Bronchial epithelial cell (primary cell): ENCODE measurements at places on chromosomes 6 and 20. TPM values are rescaled to one million over a fixed set of nuclear protein-coding genes. Genes with fewer than 3 reads are reported as not detected.
A peak's percentile ranks its signal among the peaks of the same experiment; 100 is the strongest.

Gene ZC2HC1B
- total RNA-seq = not detected in 2 replicates

DNA sequence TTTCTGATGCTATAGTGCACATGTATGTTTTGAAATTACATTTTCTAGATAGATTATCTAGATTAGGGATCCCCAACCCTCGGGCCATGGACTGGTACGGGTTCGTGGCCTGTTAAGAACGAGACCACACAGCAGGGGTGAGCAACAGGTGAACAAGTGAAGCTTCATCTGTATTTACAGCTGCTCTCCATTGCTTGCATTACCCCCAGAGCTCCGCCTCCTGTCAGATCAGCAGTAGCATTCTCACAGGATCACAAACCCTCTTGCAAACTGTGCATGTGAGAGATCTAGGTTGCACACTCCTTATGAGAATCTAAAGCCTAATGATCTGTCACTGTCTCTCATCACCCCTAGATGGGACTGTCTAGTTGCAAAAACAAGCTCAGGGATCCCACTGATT is 10.4 kb downstream of the CEP57L1 start:
- DNase-seq = no peak

GRCh38 chr20:15570156-15570555 is 1003.1 kb downstream of the KIF16B start:
- DNase-seq = no peak

DNA sequence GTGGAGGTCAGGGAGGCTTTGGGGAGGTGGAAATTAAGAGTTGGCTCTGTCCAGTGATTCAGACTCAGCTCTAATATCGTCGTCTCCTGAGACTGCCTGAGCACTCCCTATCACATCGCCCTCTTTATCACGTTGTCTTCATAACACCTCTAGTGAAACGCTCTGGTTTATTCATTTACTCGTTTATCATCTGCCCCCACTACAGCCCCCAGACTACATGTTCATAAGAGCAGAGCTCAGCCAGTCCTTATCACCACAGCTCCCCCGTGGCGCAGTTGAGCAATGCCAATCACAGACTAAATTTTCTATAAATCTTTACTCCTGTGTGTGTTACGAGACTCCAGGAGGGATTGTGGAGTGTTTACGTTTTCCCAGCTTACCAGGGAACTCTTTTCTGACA is 316.2 kb downstream of the ADGRB3 start:
- no peak for DNase-seq

- DNase-seq = no peak
These were observed 34.1 kb upstream of the LAMA4 start for GRCh38 chr6:112288475-112288874.

Gene SLC4A11
- total RNA-seq = 3.2 and 5.1 TPM in 2 replicates

Gene ZCCHC3
- total RNA-seq = 9.7 and 11.1 TPM in 2 replicates

GRCh38 chr6:23137611-23138010 is 568.2 kb downstream of the HDGFL1 start:
- no peak for DNase-seq

- DNase-seq = no peak
These were observed 89.9 kb downstream of the CDS2 start for GRCh38 chr20:5216663-5217062.

Gene RFX6
- not detected in 2 replicates for total RNA-seq

DNA sequence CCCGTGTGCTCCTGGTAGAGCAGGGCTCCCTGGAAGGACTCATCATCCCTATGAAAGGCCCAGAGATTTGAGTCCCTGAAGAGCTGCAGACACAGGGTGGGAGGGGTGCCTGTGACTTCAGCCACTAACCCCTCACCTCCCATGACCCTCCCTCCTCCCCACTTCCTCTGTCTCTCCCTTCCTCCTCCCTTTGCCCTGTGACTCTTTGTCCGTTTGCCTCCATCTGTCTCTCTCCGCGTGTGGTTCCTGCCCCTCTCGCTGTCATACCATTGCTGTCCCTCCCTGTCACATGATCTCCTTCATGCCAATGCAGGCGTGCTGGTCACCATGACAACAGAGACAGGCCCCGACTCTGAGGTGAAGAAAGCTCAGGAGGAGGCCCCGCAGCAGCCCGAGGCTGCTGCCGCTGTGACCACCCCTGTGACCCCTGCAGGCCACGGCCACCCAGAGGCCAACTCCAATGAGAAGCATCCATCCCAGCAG is 19.0 kb downstream of the EPB41L1 start:
- DNase-seq = peak; percentile 4

GRCh38 chr20:44916586-44916985 is 6.7 kb downstream of the PABPC1L start:
- DNase-seq = no peak

- peak; percentile 94 for DNase-seq
These were observed 8.9 kb downstream of the MANBAL start for GRCh38 chr20:37298190-37298939.

DNA sequence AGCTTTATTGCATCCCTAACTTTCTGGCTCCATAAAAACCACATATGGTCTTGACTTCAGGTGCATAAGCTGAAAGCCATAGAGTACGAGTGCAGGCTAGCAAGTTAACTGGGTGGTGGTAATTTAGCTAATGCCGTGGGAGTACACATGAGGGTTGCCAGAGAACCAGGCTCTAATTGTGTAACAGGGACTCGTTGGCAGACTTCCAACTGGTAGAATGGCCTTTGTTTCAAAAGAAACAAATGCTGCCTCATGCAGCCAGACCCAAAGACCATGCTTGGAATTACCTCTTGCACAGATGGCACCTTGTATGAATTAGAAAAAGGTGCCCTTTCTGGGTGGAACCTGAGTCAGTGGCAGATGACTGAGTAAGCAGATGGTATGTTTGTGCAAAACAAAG is 73.2 kb downstream of the LY86 start:
- DNase-seq = peak; percentile 51

GRCh38 chr6:21294144-21294543 is 299.4 kb upstream of the SOX4 start:
- no peak for DNase-seq

Gene AMD1
- total RNA-seq = 170 and 171 TPM in 2 replicates

DNA sequence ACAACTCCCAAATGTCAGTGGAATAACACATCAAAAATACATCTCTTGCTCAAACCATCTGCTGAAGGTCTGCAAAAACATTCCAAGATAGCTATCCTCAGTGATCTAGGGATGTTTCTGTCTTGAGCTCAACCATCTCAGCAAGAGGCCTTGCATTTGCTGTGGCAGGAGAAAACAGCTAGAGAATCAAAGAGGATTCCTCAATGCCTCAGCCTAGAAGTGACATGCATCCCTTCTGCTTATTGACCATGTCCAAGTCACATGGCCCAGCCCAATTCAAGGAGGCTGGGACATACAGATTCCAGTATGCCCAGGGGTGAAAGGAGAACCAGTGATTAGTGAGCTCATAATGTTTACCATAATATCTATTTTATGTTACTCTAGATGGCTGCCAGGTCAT is 269.5 kb downstream of the PLCB1 start:
- peak; percentile 5 for DNase-seq

- peak; percentile 75 for DNase-seq
These were observed 50.0 kb upstream of the EZR start for GRCh38 chr6:158868890-158869825.

- DNase-seq = peak; percentile 75
These were observed 6.9 kb upstream of the CTNNBL1 start for GRCh38 chr20:37686762-37687477.

Gene ITPR3
- 66.6 and 95.6 TPM in 2 replicates for total RNA-seq

DNA sequence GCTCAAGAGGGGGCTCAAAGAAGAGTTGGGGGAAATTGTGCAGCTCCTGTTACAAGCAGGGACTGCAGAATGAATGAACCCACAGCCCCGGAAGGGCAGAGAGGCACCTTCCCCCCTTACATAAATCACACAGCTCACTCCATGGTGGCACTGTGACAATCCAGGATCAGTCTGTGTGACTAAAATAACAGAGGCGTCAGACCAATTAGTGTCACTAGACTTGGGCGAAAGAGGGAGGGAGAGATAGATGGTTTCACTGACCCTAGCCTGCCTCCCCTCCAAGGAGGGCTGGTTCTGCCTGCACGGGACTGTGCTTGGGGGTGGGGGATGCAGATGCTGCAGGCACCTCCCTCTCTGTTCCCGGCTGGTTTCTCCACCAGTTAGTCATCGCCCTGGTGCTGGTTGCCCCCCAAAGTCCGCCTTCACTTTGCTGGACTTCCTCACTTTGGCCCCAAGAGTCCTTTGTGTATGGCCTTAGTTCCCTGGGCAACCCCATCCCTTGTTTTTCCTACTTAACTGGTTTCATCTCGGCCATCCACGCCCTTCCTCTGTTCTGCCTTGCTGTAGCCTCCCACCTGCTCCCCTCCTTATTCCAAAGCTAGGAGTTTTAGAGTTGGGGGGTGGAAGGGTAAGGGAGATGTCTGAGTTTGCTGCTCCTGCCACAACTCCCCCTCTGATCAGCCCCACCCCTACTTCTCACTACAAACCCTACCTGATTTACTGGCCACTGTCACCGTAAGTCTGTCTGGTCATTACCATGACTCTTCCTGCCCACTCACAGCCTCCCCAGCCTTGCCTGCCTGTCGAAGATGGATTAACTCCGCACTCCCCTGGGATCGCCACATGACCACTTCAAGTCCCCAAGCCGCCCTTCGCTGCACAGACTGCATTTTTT is 17.7 kb downstream of the CCDC167 start:
- no peak for DNase-seq

DNA sequence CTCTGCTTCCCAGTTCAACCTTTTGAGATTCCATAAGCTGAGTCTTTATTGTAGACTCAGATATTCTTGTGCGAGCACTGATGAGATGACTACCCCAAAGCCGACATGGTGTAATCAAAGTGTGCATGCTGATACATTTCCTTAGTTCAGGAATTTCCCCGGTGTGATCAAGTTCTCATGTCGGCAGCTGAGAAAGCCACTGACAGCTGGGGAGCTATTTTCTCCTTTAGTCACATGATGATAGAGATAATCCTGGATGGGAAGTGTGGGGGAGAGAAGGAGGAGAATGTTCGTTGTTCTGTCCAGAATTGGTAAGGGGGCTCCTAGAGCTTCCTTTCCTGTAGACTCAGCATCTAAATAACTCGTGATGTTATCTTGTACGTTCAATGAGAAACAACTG is 7.7 kb upstream of the CAP2 start:
- peak; percentile 52 for DNase-seq

Gene TMC2
- not detected in 2 replicates for total RNA-seq

- no peak for DNase-seq
These were observed 62.4 kb downstream of the TRIM27 start for GRCh38 chr6:28861339-28861738.

GRCh38 chr6:35043381-35044130 is 97.6 kb downstream of the TCP11 start:
- no peak for DNase-seq

Gene BPIFB1
- total RNA-seq = not detected in 2 replicates

Gene MMP24
- under 0.01 TPM in 1 of 2 replicates, not detected in the other for total RNA-seq

Gene WFDC12
- total RNA-seq = not detected in 2 replicates

- no peak for DNase-seq
These were observed 267.6 kb upstream of the SUPT3H start for GRCh38 chr6:45645302-45645701.

- DNase-seq = no peak
These were observed 518 bp downstream of the PEX6 start for GRCh38 chr6:42978487-42978838.

Gene CTCFL
- total RNA-seq = not detected in 2 replicates

GRCh38 chr6:36075656-36076055 is 48.0 kb downstream of the MAPK14 start:
- peak; percentile 31 for DNase-seq

GRCh38 chr20:34385464-34385863 is 22.4 kb downstream of the ITCH start:
- no peak for DNase-seq

DNA sequence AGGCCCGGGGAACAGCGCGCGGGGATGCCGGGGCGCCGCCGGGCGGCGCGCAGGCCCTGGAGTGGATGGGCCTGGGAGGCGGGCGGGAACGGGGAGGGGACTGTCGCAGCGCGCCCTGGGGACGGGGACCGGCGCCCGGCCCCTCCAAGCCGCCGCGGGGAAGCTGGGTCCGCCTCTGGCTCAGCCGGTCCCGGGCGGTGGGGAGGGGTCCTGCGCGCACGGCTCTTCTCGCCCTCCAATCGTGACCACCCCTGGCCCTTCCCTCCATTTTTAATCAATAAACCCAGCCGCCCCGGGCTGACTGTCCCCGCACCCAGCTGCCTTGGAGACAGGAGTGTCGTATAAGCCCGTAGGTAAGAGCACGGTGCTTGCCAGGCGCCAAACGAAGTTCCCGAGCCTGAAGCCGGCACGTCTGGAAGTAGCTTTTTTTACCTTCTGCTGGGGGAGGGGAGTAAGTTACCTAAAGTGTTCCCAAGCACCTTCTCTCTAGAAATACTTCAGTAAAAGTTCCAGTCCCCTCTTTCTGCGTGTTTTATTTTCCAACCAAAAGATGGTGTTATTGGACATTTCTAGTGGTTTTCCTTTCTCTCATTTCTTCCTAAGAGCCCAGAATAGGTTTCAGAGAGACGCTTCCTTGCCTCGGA is 780 bp upstream of the TAF4 start:
- peak; percentile 43 for DNase-seq

- peak; percentile 84 for DNase-seq
These were observed 106.8 kb downstream of the GJA10 start for GRCh38 chr6:90000864-90001731.

Gene WFDC10B
- not detected in 2 replicates for total RNA-seq

DNA sequence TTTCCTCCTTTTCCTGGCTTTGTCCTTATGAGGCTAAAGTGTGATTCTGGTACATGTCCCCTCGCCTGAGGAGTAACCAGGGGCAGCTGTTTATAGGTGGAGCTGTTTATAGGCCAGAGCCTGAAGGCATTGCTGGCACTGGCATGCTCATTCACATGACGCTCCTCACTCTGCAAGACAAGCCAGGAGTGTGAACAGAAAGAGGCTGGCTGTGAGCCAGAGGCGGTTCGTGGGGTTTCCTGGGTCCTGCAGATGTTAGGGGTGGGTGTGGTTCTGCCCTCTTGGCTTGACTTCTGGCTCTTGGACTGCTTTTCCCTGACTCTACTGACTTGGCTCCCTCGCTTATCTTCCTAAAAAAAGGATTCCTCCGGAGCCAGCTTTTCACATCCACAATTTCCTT is 12.8 kb upstream of the MDFI start:
- peak; percentile 77 for DNase-seq

- DNase-seq = no peak
These were observed 59.5 kb downstream of the NCOA3 start for GRCh38 chr20:47561180-47561579.

Gene ZBTB2
- 5.4 and 9.2 TPM in 2 replicates for total RNA-seq

DNA sequence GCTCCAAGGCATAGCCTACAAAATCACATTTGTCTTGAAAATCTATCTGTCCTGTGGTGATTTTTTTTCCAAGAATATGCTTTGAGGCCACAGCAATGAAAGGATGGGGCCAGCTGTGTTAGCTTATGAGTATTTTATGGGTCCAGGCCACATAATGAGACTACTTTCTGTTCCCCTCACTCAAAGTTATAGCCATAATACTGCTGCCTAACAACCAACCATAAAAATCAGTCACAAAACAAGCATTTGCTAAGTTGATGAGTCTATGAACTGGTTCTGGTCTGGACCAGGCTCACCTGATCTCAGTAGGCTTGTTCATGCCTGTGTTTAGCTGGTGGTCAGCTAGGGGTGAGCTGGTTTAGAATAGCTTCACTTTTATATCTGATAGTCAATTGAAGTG is 192.5 kb upstream of the PLCB4 start:
- DNase-seq = no peak
